Stimulated activated naive CD4-positive, alpha-beta T cell (primary cell): ENCODE measurements at places on chromosomes 4 and X.

- DNase-seq, result no peak
These were observed 7.4 kb downstream of the FATE1 start for GRCh38 chrX:151723156-151723760.

DNA sequence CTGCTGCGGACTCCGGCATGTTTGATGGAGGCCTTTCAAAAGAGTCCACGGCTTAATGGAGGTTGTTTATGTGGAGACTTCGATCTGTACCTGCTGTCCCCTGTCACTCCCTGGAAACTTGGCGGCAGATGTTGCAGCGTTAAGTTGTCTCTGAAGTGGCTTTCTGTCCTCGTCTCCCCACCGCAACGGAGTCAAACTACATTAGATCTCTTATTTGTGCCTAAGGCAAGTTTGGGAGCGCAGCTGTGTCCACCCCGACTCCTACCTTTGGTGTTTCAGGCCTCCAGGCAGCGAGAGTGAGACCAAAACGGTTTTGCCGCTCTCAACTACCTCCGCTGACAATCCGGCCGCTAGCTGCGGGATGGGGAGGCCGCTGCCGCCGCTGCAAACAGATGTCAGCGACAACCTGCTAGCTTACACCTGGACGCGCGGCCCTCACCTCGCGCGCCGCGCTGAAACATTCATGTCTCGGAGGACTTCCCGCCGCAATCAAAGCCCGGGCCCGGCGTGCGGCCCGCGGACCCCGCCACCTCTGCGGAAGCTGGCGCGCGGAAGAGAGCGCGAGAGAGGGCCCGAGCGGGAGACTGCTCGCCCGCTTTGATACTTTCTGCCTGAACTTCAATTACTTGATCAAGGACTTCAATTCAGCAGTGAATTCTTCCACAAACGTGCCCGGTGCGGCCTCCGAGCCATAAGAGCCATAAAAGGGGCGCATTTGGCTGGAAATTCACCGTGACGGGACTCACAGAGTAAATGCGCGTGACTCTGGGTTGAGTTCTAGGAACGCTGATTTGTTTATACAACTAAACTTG lies 108.4 kb downstream of the ANTXR2 start:
- DNase-seq, result no peak

DNA sequence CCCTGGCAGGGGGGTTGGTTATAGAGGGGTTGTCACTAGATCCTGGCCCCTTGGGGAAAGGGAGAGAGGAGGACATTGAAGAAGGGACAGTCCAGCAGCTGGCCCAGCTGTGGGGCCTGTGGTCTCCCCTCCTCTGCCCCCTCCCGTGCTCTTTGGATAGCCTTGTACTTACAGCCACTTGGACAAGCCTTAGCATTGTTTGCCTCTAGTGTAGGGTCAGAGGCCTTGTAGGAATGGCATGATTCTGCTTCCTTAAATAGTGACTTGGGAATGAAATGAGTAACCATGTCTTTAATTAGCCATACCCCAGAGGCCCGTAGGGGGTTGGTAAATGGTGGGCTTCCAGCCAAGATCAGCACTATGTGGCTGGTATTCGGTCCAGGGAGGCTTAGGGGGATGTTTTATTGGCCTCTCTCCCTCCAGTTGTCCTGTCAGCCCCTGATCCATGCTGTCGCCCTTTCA lies 230.6 kb downstream of the PTTG2 start:
- no peak for DNase-seq

GRCh38 chrX:84340968-84341367 lies 153.0 kb upstream of the RPS6KA6 start:
- no peak for DNase-seq

- DNase-seq, result no peak
These were observed 7.8 kb upstream of the CXXC4 start for GRCh38 chr4:104502471-104502870.

- no peak for DNase-seq
These were observed 68.7 kb upstream of the NDST3 start for GRCh38 chr4:117965622-117966021.

DNA sequence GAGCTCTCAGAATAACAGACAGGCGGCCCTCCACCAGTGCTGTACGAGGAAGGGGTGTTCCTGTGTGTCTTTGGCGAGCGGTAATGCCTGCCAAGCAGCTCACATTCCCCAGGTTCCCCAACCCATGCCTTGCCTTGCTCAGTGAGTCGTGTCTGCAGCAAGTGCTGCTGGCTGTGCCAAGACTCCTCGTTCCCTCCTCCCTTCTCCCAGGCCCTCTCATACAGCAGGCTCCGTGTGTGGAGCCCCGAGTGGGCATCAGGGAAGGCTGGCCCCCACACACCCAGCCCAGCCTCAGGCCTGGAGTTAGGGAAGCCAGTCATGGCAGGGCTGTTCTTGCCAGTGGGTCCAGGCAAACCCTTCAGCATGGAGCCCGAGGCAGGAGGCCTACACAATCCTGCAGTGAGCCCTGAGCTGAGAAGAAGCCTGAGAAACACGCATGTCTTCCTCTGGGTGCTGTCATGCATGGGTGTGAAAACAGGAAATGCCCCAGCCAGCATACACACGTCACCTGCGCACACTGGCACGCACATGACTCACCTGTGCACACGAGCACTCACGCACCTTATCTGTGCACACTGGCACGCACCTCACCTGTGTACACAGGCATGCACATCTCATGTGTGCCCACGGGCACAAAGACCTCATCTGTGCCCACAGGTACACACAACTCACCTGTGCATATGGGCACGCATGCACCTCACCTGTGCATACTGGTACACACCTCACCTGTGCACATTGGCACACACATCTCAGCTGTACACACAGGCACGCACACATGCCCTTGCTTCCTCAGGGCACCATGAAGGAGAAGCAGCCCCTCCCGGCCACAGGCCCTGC lies 238.7 kb downstream of the DHRSX start:
- no peak for DNase-seq

DNA sequence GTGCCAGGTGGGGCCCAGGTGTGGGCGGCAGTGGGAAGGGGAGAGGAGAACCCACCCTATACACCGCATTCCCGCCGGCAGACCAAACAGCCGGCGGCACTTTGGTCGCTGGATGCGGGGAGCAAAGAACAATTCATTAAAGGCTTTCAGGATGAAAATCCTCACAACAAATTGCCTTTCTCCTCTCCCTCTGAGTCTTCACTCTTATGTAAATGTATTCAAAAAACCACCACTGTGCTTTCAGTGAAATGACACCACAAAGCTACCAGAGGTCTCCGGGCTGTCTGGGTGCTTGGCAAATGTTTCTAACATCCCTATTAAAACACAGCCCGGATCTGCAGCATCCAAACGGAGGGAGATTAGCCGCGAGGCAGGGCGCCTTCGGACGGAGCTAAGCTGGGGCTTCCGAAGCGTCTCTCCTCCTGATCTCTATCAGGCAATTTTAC lies 171.8 kb upstream of the TBL1X start:
- DNase-seq, result no peak
